Heart right ventricle (tissue), 16 donors: ENCODE measurements at places on chromosomes 12 and 14.

DNA sequence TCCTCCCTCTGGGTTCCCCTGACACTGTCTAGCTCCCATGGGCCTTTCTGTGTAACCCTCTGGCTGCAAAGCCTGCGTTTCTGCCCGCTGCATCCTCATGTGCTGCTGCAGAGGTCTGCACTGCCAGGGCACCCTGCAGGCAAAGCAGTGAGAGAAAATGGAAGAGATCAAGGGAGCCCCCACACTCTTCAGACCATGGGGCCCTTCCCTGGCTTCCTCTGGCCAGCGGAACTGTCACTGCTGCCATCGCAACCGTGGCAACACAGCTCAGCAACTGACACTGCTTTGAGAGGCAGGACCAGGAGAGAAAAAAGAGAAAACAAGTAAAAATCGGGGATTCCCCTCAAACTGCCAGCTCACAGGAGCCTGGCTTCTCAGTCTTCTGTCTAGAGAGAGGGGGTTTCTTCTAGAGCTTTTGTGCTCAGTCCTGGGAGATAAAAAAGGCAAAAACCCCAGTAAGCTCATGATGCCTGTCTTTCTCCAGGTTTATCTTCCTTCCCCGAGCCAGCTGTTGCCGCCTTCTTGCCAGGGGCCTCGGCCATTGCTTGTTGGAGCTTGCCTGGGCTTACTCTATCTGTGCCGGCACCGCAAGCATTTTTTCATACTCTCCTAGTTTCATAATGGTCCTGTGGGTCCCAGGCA, 38.9 kb downstream of the C14orf132 start:
- no peak for DNase-seq

GRCh38 chr12:19238540-19238939, 109.0 kb downstream of the PLEKHA5 start:
- no peak for DNase-seq

DNA sequence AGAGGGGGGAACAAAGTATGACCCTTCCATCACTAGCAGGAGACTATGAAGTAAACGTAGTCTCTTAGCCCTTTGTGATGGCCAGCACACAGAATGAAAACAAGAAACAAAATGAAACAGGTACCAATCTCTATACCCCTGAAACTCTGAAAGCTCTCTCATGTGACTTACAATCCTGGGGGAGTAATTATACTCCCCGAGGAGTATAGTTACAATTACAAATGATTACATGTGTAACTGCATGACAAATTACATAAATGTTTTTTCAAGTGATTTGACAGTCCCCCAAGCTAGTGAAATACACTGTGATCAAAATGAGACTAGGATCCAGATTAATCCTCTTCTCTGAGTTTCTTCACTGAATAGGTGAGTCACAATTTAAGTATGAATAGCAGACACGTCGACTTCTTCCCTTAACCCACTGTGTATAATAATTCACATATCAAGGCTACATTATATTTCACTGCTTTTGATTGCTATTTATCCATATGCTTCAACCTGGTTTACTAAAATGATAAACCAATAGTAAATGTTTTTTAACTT, 74.0 kb downstream of the SPTSSA start:
- no peak for DNase-seq

GRCh38 chr12:52812749-52813148, 1.2 kb downstream of the KRT4 start:
- DNase-seq, result no peak

DNA sequence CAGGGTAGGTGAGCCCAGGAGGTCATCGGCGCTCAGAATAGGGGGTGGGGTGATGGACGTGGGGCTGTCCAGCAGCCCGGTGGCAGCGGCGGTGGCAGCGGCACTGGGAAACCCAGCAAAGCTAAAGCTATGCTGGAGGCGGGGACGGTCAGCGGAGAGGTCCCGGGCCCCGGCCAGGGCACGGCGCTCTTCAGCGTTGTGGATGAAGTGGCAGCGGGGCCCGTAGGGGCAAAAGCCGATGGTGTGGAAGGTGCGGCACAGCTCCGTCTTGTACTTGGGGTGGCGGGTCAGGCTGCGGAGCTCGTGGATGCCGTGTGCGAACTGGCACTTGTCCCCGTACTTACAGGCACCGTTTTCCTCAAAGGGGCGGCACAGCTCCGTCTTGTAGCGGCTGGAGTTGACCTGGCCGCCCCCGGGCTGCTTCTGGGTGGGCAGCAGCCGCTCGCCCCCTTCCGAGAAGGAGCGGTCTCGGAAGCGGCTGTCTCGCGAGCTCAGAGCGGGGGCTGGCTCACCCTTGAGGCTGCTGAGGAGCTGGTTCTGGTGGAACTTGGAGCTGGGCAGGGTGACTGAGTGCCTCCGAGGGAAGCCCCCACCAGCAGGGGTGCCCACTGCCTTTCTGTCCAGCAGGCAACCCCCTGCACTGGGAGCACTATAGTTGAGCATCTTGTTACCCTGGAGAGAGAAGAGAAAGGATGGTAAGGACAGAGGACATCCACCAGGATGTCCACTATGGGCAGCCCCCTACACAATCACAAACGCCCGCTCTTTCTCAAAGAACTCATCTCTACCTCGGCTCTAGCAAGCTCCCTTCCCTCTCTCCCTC, 2.8 kb downstream of the ZFP36L1 start:
- peak; percentile 38 for DNase-seq

DNA sequence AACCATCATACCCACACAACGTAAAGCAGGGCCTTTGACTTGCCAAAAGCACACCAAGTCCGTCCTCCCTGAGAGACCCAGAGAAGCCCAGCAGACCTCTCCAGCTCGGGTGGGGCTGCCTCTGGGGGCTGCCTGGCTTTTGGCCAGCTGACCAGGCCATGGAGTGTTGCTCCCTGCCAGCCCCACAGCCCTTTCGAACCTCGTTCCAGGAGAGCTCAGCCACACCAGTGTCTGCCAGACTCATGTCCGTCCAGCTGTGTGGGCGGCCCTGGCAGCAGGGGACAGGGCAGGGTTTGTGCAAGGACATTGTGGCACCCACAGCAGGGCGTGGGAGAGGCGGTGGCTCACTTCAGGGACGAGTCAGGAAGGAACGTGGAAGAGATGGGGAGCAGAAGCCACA, 22.6 kb upstream of the IRF2BPL start:
- DNase-seq, result peak; percentile 70

GRCh38 chr12:94994312-94994711, 9.2 kb downstream of the NDUFA12 start:
- no peak for DNase-seq

DNA sequence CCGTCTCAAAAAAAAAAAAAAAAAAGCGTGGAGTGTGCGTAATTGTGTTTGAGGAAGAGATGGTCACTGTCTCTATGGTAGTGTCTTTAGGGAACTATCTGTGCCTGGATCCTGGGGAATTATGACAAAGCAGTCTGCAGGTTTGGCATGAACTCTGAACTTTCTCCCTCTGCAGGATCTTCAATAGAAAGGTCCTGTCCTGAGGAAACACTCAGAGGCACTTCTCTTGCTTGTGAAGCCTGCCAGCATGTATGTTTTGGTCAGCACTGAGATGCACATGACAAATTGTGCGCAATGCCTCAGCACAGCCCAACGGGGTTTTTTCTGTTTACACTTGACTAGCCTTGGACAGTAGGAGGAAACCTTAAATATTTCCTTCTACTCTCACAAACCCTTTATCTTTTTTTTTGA, 46.6 kb downstream of the ATF7 start:
- no peak for DNase-seq
